Stimulated activated CD4-positive, alpha-beta T cell treated with anti-CD3 and anti-CD28 coated beads, Interleukin-1b, Interleukin-23, amount 100 ng/mL, for 48 hours (primary cell): ENCODE measurements at places on chromosomes 16 and 17.

DNA sequence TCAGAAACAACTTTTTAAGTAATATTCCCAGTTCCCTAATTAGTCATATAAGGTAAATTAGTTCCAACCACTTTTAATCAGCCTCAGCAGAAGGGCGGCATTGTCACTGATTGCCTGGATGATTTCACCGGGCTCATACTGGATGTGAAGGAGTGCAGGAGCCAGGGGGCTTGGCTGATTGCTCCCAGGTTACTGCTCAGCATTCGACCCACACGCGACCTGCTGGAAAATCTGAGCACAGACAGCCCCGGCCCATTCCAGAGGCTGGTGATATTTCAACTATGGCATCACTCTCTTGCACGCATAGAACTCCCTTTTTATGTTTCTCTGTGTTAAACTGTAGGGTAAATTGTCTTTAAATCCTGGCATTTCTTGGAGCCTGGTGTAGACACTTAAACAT is 34.2 kb downstream of the CPPED1 start:
- no peak for DNase-seq

GRCh38 chr16:11474617-11475291 is 112.0 kb downstream of the LITAF start:
- no peak for DNase-seq

DNA sequence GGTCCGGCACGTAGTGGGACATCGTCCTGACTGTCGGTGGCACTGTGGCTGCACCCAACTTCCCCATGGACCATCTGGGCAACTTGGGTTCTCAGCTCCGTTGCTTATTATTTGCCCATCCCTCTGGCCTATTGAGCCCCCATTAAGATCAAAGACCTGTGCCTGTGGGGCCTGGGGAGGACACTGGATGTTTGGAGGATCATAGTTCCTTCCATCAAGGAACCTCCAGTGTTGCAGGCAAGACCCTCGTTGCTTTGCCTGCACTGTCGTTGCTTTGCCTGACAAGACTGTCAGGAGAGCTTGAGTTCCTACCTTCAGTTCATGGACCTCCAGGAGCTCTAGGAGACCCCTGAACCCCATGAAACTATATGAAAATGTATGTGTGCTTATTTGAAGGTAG is 127.2 kb downstream of the CCDC144A start:
- no peak for DNase-seq

- no peak for DNase-seq
Measured at GRCh38 chr16:48956620-48957019, 325.0 kb downstream of the CBLN1 start.

DNA sequence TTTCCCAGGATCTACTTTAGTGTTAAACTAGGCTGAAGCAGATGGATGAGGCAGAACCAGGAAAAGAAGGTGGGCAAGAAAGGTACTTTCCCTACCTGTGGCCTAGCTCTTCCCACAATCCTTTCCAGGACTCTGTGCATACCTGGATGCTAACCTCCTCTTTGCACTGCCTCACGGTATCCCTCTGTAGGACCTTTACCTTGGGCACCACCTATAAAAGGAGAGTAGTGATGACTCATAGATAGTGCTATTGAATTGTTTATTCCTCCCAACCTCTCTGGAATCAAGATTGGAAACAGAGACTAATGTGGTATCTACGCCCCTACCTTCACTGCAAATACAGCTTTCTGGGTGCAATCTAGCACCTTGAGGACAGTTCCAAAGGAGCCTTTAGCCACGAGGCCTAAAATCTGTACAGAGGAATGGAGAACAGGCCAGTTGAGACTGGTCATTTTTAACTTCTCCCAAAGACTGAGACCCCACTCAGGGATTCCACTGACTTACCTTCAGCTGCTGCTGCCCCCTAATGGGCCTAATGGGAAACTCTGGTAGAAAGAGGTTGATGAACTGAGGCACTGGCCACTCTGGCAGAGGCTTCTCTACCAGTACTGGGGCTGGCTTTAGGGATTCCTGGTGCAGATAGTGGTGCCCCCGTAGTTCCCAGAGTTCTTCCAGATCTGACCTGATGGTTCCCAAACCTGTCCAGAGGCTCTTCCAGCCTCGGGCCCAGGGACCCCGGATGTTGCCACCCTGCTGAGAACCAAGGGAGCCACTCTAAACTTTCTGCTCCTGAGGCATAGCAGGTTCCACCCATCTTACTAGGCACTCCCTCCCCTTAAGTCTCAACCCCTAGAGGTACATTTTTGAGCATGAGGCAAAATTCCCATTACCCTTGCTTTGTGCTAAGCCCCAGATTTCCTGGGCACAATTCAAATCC is 781 bp downstream of the RSKR start:
- DNase-seq = no peak
